NCI-H1092 treated with DMSO at 0.1 percent for 48 hours (cell line): ENCODE measurements at places on chromosomes 7 and 10.

DNA sequence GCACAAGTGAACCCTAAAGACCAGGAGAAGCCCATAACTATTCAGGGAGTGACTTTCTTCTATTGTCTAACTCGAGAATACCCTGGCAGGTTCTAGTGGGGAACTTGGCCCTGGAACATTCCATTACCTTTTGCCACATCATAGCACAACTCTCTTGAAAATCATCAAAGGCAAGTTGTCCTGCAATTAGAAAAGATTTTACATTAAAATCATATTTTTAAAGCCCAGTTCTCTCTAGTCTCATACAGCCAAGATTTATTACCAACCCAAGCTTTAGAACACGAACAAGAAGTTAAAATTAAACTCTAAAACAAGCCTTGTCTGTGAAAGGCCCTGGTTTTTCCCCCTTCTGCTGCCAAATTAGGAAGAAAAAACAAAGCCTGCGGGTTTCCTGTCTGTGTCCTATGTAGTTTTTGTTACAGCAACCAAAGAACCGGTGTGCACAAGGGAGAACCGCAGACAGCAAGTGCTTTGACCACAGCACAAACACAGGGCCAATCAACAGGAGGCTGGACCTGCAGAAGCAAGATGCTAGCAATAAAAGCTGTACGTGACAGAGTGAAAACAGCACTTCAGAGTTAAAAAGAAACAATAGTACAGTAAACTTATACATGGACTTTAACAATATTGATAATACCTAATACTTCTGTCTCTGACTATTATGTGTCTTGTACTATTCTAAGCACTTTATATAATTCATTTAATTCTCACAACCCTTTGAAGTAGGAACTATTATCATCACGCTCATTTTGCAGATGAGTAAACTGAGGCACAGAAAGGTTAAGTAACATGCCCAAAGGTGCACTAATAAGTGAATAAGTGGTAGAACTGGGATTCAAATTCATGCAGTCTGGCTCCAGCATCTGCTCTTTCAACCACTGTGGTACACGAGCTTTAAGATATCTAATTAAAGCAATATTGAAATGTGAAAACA lies 65.8 kb downstream of the STK17A start:
- no peak for DNase-seq

DNA sequence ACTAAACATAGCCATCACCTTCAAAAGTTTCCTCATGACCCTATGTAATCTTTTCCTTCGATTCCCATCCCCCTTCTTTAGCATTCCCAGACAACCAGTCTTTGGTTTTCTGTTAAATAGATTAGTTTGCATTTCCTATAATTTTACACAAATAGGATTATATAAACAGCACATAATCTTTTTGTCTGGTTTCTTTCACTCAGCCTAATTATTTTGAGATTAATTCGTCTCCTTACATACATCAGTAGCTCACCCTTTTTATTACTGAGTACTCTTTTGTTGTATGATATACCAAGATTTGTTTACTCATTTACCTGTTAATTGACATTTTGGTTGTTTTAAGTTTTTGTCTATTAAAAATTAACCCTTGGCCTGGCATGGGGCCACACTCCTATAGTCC lies 354.7 kb upstream of the CHRM2 start:
- no peak for DNase-seq

GRCh38 chr7:43834463-43835251 lies 34.7 kb downstream of the MRPS24 start:
- DNase-seq: no peak

- no peak for DNase-seq
Measured at GRCh38 chr10:106396192-106396591, 768.3 kb downstream of the SORCS1 start.

DNA sequence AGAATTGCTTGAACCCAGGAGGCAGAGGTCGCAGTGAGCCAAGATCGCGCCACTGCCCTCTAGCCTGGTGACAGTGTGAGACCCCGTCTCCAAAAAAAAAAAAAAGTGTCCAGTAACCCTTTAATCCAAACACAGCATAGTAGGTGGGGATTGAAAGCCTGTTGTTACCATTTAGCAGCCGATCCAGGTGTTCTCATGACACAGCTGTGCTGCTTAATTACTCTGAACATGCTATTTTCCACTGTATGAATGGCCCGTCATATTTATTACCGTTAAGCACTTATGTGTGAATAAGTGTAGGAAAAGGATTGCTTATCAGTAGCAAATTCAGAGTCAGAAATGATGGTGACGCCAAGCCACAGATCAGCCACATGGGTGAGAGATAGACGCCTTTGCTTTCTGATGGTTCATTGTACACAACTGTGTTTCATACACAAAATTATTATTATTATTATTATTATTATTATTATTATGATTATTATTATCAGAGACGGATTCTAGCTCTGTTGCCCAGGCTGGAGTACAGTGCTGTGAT lies 11.6 kb upstream of the ORAI2 start:
- DNase-seq: no peak

- DNase-seq: no peak
Measured at GRCh38 chr7:47497367-47498096, 84.4 kb downstream of the TNS3 start.

DNA sequence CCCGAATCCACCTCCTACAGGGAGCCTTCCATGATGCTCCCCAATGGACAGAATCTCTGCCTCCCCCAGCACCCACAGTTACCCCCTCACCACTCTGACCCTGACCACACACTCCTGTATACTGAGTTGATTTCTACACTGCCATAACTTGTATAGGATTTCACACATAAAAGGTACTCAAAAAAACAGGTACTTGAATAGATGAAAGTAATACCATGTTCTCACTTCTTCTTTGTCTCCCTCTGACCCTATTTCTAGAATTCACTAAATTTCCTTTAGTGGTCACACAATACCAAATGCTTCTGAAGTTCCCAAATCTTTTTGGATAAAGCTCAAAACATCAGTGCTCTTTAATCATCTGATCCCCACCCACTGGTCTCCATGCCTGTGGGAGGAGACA lies 45.4 kb downstream of the HSPA12A start:
- no peak for DNase-seq

DNA sequence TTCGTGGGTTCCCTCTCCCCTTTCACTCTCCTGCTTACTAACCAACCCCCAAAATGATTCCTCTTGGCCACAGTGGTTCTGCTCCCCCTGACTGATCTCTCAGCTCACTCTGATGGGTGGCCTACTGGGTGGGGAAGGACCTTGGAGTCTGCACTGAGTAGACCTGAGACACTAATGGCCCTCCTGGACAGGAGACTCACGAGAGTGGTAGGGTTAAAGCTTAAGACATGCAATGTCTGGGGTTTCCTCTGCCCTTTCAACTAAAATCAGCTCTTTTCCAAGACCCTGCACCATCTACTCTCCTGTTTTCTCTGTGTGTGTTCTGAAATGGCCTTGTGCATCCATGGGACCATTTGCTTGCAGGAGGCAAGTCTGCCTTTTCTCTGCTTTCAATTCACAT lies 631.4 kb downstream of the ACTR3B start:
- DNase-seq: no peak

GRCh38 chr7:82275342-82275741 lies 168.2 kb downstream of the CACNA2D1 start:
- DNase-seq: peak; percentile 91

DNA sequence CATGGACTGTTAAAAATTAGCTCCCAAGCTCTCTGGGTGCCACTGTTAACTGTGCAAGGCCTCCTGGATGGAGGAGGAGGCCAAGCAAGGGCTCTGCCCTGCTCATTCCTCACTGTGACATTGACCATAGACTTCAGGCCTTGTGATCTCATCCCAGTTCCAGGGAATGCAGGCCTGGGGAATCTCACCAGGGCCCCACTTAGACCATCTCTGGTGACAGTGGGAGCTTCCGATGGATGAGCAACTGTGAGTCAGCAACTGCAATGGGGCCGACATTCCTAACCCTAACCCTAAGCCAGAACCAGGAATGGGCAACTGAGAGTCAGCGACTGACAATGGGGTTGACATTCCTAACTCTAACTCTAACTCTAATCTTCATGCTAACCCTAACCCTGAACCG lies 50.4 kb upstream of the MSMB start:
- DNase-seq: no peak

DNA sequence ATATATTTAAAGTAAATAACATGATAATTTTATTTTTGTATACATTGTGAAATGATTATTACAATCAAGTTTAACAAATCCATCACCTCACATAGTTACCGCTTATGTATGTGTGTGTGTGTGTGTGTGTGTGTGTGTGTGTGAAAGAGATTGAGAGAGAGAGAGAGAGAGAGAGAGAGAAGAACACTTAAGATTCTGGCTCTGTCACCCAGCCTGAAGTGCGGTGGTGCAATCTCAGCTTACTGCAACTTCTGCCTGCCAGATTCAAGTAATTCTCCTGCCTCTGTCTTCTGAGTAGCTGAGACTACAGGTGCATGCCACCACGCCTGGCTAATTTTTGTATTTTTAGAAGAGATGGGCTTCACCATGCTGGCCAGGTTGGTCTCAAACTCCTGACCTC lies 17.8 kb downstream of the LYZL1 start:
- DNase-seq: no peak

DNA sequence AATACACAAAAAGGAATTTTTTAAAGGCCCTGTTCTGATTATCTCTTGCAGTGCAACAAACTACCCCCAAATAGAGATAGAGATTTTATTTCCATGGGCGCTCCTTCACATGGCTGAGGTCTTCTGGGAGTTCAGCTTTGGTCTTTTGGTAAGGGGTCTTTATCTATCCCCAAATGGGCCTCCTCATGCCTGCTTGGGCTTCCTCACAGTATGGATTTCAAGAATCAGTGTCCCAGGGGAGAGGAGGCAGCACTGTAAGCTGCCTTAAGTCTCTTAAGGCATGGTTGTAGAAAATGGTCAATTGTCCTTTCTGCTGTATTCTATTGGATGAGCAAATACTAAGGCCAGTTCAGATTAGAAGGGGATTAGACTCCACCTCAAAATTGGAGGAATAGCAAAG lies 966.2 kb downstream of the TYW1 start:
- DNase-seq: no peak

DNA sequence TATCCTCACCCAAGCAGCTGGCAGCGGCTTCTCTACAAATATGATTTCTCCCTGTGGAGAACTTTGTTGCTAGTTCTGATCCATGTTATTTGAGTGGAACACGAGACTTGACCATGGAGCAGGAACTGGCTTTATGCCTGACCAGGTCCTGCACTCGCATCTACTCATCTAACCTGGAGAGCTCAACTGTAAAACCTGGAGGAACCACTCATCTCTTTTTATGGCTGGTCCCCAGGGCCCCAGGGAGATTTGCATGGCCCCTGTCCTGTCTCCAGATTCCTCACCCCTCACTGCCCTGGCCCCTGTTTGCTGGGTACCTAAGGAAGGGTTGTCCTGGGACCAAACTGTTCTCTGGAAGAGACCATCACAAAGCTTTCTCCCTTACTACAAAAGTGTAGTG lies 16.0 kb downstream of the TCAF1 start:
- no peak for DNase-seq

- DNase-seq: no peak
Measured at GRCh38 chr7:47538846-47539311, 43.0 kb downstream of the TNS3 start.

DNA sequence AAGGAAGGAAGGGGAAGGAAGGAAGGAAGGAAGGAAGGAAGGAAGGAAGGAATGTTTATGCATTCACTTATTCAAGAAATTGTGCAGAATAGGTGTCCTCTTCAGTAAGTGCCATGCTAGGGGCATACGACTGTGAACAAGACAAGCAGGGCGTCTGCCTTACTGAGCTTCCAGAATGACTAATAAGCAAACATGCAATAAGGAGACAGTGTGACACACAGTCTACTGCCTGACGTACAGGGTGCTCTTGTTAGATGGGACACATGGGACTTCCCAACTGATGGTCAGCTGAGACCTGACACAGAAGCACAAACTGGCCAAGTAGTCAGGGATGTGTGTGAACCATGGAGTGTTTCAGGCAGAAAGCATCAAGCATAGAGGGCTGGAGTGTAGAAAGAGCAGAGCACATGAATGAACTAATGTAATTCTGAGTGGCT lies 18.2 kb downstream of the DNAJC12 start:
- DNase-seq: no peak

DNA sequence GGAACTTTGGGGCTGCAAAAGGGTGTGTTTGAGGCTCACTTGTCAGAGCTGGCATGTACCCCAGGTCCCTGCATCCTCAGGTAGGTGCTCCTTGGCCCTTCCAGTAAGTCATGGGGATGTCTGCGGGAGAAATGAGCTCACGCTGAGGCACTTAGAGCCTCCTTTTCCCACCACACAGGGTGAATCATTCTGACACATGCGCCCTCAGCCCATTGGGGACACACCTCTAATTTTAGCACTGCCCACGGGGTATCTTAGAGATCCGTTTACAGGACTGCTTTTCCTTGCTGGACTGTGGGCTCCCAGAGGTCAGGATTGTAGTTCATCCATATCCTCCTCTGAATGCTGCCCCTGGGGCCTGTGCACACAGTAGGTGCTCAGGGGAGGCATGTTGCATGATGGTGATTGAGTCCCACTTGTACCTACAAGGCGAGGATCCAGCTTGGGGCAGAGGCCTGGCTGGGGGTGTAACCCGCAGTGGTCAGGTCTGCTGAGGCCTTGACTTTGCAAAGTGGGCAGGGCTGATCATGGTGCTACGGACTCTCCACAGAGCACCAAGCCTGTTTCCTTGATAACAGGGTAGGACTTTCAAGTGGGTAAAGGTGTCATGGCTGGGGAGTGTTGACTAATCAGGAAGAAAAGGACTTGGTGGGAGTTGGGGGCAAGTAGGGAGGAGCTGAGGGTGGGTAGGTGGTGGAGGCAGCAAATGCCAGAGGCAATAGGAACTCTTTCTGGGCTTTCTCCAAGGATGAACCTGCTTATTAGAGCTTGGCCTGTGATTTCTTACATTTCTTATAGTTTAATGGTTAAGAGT lies 5.8 kb downstream of the TSPAN15 start:
- no peak for DNase-seq

DNA sequence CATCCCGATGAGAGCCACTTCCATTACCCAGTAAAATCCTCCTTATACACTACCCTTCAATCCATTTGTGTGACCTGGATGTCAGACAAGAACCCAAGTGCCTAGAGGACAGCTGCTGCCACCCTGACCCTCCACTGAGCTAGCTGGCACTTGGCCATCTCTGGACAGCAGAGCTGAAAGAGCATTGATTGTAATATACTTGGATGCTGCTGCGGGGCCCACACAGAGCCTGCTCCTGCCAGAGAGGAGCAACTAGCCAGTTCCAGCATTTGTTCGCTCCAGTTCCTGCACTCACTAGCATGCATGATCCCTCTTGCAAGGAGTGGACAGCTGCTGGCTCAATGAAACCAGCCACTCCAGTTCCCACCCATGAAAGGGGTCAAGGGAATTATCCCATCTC lies 8.4 kb upstream of the TMEM254 start:
- DNase-seq: peak; percentile 7

GRCh38 chr7:147894271-147894670 lies 696.3 kb upstream of the C7orf33 start:
- peak; percentile 10 for DNase-seq

DNA sequence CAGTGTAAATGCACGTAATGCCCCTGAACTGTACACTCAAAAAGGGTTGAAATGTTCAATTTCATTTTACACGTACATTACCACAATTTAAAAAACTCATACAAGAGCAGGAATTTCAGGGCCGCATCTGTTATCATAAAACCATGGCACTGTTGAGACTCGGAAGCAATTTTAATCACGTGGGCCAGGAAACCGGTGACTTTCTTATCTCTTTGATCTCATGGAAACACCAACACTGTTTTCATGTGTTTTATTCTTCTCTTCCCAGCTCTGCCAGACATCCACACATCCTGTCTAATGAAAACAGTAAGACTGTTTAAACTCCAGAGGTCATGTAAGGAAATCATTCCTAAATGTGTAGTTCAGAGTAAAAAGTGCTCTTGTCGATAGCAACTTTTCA lies 35.9 kb downstream of the PTPRE start:
- no peak for DNase-seq
